BJ (cell line): ENCODE measurements at places on chromosomes 3 and 15. TPM values are rescaled to one million over a fixed set of nuclear protein-coding genes. Genes with fewer than 3 reads are reported as not detected.

ABI3BP gene
- polyA plus RNA-seq: 16.3 and 17.6 TPM in 2 replicates

DHFR2 gene
- 1.6 and 2.5 TPM in 2 replicates for polyA plus RNA-seq

SH3GL3 gene
- not detected in 2 replicates for polyA plus RNA-seq

MRPL47 gene
- polyA plus RNA-seq: 23.2 and 48.5 TPM in 2 replicates

OR5H6 gene
- not detected in 2 replicates for polyA plus RNA-seq

LRRC34 gene
- polyA plus RNA-seq: 1.6 and 2.5 TPM in 2 replicates

NR2E3 gene
- 0.04 TPM in 1 of 2 replicates, not detected in the other for polyA plus RNA-seq

TICRR gene
- 1.5 and 2.4 TPM in 2 replicates for polyA plus RNA-seq

AMIGO3 gene
- not detected in 2 replicates for polyA plus RNA-seq

TMEM212 gene
- not detected in 2 replicates for polyA plus RNA-seq

NAALADL2 gene
- 3.6 and 8.1 TPM in 2 replicates for polyA plus RNA-seq

MKRN3 gene
- 0.34 and 0.43 TPM in 2 replicates for polyA plus RNA-seq

ATP13A4 gene
- polyA plus RNA-seq: 0.09 and 0.10 TPM in 2 replicates

STRIT1 gene
- polyA plus RNA-seq: not detected in 2 replicates

CLDN11 gene
- polyA plus RNA-seq: 5.6 and 6.5 TPM in 2 replicates

CCR3 gene
- not detected in 2 replicates for polyA plus RNA-seq

SLC6A6 gene
- polyA plus RNA-seq: 61.6 and 114 TPM in 2 replicates

SERPINI1 gene
- polyA plus RNA-seq: 0.91 and 1.5 TPM in 2 replicates

PLCB2 gene
- 0.22 and 0.47 TPM in 2 replicates for polyA plus RNA-seq

ACVR2B gene
- 0.83 and 1.6 TPM in 2 replicates for polyA plus RNA-seq

HCLS1 gene
- polyA plus RNA-seq: 3.5 and 3.7 TPM in 2 replicates

PFN2 gene
- 195 and 307 TPM in 2 replicates for polyA plus RNA-seq

RASGRP1 gene
- 4.2 and 4.3 TPM in 2 replicates for polyA plus RNA-seq

EIF2B5 gene
- 31.0 and 32.9 TPM in 2 replicates for polyA plus RNA-seq

FBN1 gene
- 565 and 572 TPM in 2 replicates for polyA plus RNA-seq

TMEM115 gene
- polyA plus RNA-seq: 47.0 and 75.4 TPM in 2 replicates

ERICH6 gene
- polyA plus RNA-seq: not detected in 2 replicates

RCN2 gene
- 30.8 and 68.5 TPM in 2 replicates for polyA plus RNA-seq

DNAH12 gene
- polyA plus RNA-seq: 0.01 TPM in 1 of 2 replicates, not detected in the other

SLC22A13 gene
- polyA plus RNA-seq: 0.13 and 0.15 TPM in 2 replicates

PDZRN3 gene
- 4.9 and 5.1 TPM in 2 replicates for polyA plus RNA-seq

PLSCR2 gene
- not detected in 2 replicates for polyA plus RNA-seq

SLC38A3 gene
- 0.17 and 0.22 TPM in 2 replicates for polyA plus RNA-seq

P2RY1 gene
- polyA plus RNA-seq: not detected in 2 replicates

CHCHD6 gene
- polyA plus RNA-seq: 13.4 and 23.7 TPM in 2 replicates

ATP10A gene
- 20.4 and 28.0 TPM in 2 replicates for polyA plus RNA-seq

WNT5A gene
- polyA plus RNA-seq: 619 and 627 TPM in 2 replicates

SYNPR gene
- polyA plus RNA-seq: not detected in 2 replicates

ATP13A5 gene
- polyA plus RNA-seq: not detected in 2 replicates

SH2D7 gene
- polyA plus RNA-seq: not detected in 2 replicates

FAM81A gene
- polyA plus RNA-seq: 0.06 TPM in 1 of 2 replicates, not detected in the other

FANCD2OS gene
- polyA plus RNA-seq: not detected in 2 replicates

MINDY4B gene
- polyA plus RNA-seq: not detected in 2 replicates

LYZL4 gene
- polyA plus RNA-seq: not detected in 2 replicates

EPHB1 gene
- 0.36 and 0.50 TPM in 2 replicates for polyA plus RNA-seq

CCDC39 gene
- polyA plus RNA-seq: not detected in 2 replicates

SI gene
- not detected in 2 replicates for polyA plus RNA-seq

AGBL1 gene
- not detected in 2 replicates for polyA plus RNA-seq

CAMKV gene
- not detected in 2 replicates for polyA plus RNA-seq

LRTM1 gene
- polyA plus RNA-seq: not detected in 2 replicates

PCYT1A gene
- 73.3 and 75.0 TPM in 2 replicates for polyA plus RNA-seq

FOXL2NB gene
- 0.07 and 0.13 TPM in 2 replicates for polyA plus RNA-seq

TARS3 gene
- 3.1 and 4.6 TPM in 2 replicates for polyA plus RNA-seq

MRAS gene
- polyA plus RNA-seq: 90.2 and 99.8 TPM in 2 replicates
